ENCODE measurements at places on chromosomes 5 and 9.

DNA sequence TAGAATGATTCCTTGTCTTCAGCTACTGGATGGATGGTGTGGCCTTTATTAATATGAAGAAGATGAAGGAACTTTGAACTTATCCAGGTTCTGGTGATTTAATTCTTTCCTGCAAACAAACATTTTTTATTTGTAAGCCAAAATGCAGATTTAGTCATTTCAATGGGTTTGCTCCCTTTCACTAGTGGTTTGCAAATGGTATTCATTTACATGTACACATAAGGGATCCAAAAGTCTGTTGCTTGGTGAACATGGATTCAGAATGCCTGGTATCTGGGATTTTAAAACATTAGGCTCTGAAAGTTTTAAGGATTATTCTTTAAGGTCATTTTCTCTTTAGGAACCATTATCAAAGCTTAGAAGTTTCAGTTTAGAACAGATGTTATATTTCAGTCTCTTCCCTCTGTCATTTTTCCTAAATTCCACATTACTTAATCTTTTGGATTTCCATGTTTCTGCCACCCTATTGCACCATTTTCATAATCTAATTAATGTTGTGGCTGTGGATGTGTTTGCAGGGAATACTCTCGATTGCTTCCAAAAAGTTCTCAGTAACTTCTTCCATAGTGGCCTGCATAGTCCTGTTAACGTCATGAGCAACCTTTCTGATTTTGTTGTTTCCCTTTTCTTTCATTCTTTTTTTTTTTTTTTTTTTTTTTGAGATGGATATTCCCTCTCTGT lies 10.1 kb downstream of the TTC1 start:
- DNase-seq, result no peak

DNA sequence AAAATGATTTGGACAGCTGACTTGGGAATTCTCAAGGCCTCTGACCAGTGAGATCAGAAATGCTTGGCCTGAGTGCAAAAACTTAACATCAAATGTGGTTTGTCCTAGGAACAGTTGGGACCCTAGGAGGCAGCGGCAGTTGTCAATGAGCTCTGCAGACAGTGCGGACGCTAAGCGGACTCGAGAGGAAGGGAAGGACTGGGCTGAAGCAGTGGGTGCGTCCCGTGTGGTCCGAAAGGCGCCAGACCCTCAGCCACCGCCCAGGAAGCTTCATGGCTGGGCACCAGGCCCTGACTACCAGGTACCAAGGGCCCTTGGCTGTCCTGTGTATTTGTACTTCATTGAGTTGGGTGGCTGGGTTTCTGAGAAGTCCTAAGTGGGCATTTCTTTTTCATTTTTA lies 43.7 kb upstream of the POMT1 start:
- no peak for DNase-seq

DNA sequence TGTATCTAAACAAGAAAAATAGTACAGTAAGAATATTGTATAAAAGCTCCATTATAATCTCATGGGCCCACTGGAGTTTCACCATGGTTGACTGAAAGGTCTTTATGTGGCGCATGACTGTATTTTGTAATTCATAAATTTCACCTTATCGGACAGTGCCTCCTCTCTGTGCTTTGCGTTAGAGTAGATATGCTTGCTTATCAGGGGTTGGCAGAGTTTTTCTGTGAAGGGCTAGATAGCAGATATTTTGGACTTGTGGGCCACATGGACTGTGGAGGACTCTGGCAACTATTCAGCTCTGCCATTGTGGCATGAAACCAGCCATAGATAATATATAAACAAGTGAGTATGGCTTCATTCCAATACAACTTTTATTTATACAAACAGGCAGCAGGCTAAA lies 23.2 kb downstream of the GAPVD1 start:
- no peak for DNase-seq

DNA sequence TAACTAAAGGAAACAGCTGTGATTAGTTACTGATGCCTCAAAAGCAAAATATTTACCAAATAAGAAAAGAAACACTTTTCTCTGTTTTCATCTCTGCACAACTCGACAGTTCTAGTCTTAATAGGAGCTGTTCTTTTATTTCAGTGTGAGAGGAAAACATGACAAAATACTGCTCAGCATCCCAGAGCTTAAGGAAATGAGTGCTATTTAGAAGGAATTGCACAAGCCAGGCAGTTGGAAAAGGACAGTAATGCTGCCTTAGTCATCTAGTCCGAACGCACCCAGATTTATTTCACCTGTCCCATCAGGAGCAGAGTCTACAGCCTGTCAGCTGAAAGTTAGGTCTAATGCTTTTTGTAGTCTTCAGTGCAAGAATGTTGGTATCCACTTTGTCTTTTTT lies 12.3 kb downstream of the ZCCHC9 start:
- no peak for DNase-seq

- no peak for DNase-seq
Measured at GRCh38 chr9:112711050-112711689, 6.7 kb downstream of the INIP start.

GRCh38 chr5:77629509-77630113 lies 8.9 kb downstream of the OTP start:
- DNase-seq, result no peak

DNA sequence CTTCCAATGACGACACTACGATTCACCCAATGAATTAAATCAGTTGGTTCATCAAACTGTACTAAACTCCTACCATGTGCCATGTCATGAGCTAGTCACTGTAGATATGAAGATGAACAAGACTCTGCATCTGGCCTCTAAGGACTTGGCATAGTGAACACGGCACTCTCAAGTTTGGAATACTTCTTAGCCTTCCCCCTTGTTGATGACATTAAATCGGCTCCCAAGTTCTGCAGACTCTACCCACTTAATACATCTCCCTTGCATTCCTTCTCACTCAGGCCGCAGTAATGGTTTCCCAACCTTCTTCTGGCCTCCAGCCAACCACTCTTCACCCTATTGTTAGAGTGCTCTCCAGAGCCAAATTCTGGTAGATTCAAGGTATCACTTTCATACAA lies 184.7 kb downstream of the MAPKAP1 start:
- DNase-seq, result no peak

DNA sequence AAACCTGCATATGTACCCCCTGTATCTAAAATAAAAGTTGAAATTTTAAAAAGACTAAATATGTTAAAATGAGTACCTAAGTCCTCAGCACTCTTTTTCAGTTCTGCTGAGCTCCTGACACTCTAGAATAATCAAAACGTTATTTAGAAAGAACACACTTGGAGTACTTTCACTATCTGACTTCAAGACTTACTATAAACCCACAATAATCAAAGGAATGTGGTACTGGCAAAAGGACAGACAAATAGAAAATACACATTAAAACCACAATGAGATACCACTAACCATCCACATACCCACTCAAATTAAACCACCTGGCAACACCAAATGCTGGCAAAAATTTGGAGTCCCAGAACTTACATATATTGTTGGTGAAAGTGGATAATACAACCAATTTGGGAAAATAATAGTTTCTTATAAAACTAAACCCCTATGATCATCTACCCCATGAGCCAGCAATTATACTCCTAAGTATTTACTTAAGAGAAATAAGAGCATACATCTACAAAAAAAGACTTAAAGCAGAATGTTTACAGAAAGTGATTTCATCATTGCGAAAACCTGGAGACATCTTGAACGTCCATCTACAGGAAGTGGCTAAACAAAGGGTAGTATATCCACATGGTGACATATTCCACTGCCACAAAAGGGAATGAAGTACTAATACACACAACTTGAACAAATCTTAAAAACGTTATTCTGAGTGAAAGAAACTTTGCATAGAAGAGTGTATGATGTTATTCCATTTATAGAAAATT lies 12.8 kb upstream of the PRSS3 start:
- DNase-seq, result no peak

DNA sequence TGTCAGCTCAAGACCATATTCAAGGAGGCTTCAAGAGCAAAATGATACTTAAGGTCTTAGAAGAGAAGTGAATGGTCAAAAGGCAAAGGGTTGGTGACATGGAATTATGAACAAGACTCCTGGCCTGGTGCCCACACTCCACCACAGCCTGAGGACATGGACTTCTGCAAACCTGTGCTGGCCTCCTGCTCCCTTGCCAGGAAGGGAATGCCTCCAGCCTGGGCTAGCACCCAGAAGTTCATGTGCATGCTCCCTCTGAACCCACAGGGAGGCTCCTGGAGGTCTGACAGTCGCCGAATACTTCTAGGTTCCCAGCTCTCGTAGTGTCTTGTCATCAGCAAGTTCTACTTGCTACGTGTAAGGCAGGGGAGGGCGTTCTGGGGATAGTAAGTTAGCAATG lies 156.7 kb downstream of the FSTL4 start:
- DNase-seq, result no peak

- no peak for DNase-seq
Measured at GRCh38 chr5:119275146-119275545, 80.7 kb upstream of the TNFAIP8 start.

DNA sequence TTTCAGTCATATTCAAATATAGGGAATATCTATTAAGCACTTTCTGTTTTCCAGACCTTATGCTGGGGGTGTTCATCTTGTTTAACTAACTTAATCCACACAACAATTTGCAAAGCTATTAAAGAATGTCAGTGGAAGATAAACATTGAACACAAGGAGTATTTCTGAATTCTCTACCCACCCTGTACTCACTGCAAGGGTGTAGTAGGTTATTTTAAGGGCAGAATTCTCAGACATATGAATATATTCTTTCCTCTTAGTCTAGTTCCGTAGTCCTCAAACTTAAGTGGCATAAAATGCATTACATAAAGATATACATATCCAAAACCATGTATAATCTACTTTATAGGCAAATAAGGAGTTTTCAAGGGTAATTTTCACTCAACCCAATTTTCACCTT lies 19.9 kb upstream of the CHSY3 start:
- DNase-seq, result no peak

DNA sequence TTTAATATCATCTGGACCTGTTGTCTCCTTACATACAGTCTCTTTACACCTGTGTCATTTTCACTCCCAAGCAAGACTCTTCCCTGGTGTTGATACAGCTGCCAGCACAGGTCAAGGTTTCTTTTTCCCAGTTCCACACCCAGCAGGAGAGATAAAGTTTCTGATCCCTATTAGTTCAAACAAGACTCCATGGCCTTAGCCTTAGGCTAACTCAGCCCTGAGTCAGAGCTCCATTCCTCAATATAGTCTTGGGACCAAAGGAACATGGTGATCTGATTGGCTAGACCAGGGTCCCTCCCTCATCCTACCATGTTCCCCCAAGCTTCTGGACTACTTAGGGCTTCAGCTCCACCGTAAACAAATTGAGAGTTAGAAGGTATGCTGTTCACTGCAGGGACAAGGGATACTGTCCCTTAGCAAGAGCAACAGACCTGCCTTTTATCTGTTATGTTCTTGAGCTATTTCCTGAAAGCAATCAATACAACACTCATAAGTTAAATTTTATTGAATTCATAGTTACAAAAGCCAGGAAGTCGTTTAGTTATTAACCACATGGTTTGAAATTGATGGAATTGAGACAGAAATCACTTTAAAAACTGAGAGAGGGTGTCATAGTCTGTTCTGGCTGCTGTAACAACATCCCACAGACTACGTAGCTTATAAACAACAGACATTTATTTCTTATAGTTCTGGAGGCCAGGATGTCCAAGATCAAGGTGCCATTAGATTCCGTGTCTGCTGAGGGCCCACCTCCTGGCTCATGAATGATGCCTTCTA lies 20.5 kb downstream of the SLC1A1 start:
- DNase-seq, result no peak

DNA sequence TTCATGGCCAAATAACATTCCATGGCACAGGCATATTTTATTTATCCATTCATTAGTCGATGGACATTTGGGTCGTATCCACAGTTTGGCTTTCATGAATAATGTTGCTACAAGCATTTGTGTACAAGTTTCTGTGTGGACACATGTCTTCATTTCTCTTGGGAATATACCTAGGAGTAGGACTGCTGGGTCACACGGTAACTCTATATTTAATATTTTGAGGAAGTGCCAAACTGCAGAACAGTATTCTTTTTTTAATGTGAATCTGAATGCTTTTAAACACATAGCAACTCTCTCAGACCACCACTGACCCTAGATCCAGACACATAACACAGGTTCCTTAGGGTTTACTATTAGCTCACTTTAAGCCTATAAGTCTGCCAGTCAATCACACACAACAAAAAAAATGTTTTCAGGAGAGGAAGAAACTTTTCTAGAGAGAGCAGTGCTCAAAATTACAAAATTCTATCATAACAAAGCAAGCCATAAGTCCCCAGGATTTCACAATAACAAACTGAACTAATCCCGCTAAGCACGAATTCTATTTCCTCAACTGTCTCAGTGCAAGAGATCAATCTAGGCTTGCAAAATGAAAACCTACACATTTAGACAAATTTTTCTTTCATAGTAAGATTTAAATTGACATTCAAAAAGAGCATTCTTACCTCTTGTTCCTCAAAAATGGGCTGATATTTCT lies 41.8 kb upstream of the GABBR2 start:
- no peak for DNase-seq

DNA sequence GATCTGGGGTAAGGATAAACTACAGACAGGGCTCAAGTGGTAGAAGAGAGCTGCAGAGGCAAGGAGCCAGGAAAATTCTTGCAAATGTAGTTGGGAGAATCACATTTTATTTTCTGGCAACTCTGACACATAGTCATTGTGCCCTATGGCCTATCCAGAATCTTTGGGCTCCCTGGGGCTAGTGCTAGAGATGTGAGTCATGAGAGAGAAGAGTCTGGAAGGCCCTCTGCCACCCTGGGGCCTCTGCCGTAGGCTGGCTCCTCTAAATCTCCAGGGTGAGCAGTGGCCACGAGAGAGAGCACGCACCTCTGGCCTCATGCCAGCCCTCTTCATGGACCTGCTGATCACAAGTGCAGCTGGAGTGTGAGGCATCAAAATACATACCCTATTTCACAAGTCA lies 74.3 kb upstream of the SSBP2 start:
- DNase-seq, result no peak

- DNase-seq, result peak; percentile 72
Measured at GRCh38 chr5:111223787-111224560, at the start of gene CAMK4. Gene CAMK4, plus strand, starts transcription at chr5:111224384. Its CDS starts 100 bp downstream, at chr5:111224484.

DNA sequence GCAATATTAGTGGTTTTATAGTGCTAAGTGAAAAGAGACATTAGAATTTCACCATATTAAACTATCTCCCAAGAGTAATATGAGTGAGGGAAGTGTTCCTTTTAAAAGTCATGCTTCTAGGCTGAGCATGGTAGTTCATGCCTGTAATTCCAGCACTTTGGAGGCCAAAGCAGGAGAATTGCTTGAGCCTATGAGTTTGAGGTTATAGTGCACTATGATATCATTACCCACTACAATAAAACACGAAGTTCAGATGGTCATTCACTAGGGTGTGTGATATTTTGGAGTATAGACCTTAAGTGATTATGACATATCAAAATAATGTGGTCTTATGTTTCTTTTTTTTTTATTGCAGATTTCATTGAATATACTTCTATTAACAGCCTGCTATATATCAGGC lies 6.7 kb downstream of the KIF2A start:
- DNase-seq, result no peak

DNA sequence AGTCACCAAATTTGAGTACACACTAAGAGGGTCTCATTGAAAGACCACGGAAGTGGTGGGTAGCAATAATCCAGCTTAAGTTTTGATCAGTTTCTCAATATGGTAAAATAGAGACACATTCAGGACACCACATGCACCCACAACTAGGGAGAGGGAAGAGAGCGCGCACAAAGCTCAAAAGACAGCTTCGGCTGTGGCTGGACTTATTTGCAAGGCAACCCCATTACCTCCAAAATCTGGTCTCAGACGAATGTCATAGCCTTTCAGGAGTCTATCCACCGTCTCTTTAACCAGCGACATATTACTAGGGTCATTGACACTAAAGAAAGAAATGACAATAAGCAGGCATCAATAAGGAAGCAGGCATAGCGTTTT lies 443 bp downstream of the GABRB2 start:
- no peak for DNase-seq
